ENCODE measurements at places on chromosomes 1 and 21.

DNA sequence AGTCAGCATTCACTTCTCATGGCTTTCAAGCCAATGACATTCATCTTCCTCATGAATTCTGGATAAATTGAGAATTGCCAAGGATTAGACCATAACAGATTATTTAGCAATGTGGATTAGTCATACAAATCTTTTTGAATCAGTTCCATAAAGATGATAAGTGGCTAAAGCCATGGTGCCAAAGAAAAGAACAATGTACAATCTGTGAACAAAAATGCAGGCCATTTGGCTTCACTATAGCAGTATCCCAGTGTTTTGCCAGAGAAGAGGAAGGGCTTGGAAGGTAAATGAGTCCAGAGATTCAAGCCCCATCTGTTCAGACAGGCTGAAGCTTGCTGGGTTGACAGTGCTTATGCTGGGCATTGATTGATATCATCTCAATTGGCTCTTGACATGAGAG lies 376.4 kb upstream of the LRRC7 start:
- DNase-seq = no peak

DNA sequence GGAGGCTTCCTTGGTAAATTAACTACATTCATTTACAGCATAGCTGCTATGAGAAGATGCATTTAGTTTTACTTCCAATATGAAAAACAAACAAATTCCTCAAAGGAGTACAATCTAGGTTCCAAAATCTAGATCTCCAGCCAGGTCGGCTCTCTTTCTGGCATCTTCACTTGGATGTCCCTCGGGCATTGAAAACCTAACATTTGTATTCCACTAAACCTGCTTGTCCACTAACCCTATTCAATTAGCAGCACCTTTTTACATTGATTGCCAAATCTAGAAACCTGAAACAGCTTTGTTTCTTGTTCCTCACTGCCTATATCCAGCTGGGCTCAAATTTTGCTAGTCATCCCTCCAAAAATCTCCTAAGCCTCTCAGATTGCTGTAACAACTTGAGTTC lies 14.3 kb upstream of the CXADR start:
- DNase-seq = no peak

GRCh38 chr1:66521721-66522365 lies 12.1 kb upstream of the SGIP1 start:
- no peak for DNase-seq

DNA sequence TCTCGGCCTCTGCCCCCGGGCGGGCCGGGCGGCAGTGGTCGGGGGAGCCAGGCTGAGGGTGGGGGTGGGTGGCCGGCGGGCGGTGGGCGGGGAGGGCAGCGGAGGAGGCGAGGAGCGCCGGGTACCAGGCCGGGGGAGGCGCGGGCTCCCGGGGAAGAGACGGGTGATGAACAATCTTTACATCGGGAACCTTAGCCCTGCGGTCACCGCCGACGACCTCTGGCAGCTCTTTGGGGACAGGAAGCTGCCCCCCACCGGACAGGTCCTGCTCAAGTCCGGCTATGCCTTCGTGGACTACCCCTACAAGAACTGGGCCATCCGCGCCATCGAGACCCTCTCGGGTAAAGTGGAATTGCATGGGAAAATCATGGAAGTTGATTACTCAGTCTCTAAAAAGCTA lies 112.5 kb downstream of the NBPF12 start:
- DNase-seq = no peak

GRCh38 chr21:39663066-39663465 lies 50.3 kb downstream of the B3GALT5 start:
- no peak for DNase-seq

DNA sequence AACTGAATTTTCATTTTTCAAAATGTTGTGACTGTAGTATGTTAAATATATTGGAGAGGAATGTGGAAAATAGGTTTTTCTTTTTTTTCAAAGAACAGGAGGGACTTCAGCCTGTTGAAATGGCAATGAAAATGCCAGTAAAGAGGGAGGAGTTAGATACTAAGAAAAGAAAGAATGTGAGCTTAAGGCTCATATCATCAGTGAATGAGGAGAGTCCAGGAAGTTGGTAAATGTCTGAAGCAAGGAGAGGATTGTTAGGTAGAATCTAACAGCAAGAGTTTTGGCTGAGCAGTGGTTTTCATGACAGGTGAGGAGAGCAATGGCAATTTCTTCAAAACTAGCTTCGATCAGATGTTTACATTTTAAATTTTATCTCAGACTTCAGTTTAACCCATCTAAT lies 43.0 kb downstream of the PLA2G4A start:
- DNase-seq = no peak

GRCh38 chr1:47431534-47431933 lies 6.3 kb upstream of the FOXD2 start:
- DNase-seq = no peak

- DNase-seq = no peak
These were observed 6.3 kb downstream of the TOMM20 start for GRCh38 chr1:235122348-235122747.

GRCh38 chr1:180616439-180616838 lies 15.4 kb upstream of the XPR1 start:
- DNase-seq = no peak

DNA sequence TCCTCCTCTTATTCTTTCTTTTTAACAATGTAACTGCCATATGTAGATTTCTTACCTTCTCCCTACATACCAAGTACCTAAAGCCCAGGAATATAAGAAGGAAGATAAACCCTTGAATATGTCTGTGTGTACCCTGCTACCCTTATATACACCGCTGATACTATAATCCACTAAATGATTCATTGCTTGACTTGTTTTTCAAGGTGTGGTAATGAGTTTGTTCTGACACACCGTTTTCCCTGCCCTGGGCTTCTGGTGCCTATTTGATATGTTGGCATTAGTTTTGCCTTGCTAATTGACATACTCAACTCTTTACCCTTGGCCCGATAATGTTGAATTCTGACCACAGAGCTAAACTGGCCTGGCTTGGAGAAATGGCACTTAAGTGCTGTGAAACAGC lies 64.3 kb downstream of the IL23R start:
- DNase-seq = no peak

- DNase-seq = peak; percentile 36
These were observed 19.5 kb upstream of the RGSL1 start for GRCh38 chr1:182430263-182431068.

GRCh38 chr1:87307306-87307705 lies 21.4 kb upstream of the LMO4 start:
- DNase-seq = no peak

GRCh38 chr1:73759011-73759410 lies 439.0 kb downstream of the LRRIQ3 start:
- no peak for DNase-seq

- DNase-seq = no peak
These were observed 3.5 kb downstream of the FUBP1 start for GRCh38 chr1:77975386-77975785.

- no peak for DNase-seq
These were observed 75.3 kb downstream of the C1orf21 start for GRCh38 chr1:184462155-184462554.

- DNase-seq = no peak
These were observed 85.1 kb downstream of the CTH start for GRCh38 chr1:70496181-70496580.

DNA sequence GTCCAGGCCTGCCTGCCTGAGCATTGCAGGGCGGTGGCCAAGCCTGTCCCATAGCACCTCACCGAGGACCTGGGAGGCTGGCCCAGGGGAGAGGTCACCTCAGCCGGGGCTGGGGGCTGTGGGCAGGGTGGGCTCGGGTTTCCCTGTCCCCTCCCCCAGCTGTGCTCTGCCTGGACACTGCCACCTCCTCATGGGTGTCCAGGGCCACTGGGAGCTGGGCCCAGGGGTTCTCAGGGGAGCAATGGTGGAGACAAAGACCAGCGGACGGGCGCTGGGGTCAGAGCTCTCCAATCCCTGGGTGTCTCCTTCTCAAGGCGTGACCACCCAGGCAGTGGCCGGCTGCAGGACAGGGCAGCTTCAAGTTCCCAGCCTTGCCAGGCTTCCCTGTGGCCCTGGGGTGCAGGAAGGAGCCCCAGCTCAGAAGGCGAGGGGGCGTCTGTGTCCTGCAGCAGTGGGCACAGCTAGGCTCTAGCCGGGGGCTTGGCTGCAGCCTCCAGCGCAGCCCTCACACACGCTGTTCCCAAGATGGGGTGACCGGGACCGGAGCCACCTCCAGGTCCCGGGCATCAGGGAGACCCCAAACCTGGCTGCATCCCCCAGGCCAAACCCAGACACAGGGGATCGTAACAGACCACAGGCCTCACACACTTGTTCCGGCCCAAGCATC lies 29.0 kb downstream of the TP73 start:
- DNase-seq = no peak

GRCh38 chr1:6601049-6601922 lies 1.4 kb downstream of the KLHL21 start:
- peak; percentile 92 for DNase-seq

DNA sequence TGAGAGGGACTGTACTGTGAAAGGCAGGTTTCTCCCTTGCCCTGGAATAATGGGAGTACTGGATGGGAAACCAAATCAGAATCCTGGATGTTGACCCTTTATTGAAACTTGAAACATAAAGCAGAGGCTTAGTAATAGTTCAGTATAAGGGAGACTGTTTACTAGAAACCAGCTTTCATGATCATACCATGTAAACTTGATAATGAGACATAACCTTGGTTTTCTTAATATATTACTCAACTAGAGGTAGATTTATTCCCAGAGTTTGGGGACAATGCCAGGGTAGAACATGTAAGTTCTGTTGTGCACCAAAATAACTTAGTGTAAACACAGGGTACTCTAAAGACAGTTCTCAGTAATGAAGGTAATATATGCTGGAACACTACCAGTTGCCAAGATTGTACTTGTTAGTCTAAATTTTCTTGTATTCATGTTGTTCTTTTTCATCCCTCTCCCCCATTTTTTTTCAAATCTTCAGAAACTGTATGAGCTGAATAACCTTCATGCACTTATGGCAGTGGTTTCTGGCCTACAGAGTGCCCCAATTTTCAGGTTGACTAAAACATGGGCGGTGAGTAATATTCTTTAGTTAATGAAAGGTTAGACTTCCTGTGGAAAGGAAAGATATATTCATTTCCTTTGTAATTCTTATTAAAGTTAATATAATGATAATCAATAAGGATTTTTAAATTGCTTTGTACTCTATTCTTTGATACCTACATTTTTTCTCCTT lies 49.6 kb downstream of the ANGPTL1 start:
- DNase-seq = no peak

- no peak for DNase-seq
These were observed 42.1 kb downstream of the RRAGC start for GRCh38 chr1:38817267-38818174.

- DNase-seq = no peak
These were observed 4.6 kb upstream of the PLA2G2D start for GRCh38 chr1:20123722-20124455.

- DNase-seq = no peak
These were observed 24.0 kb downstream of the EEIG2 start for GRCh38 chr1:108583757-108584427.

DNA sequence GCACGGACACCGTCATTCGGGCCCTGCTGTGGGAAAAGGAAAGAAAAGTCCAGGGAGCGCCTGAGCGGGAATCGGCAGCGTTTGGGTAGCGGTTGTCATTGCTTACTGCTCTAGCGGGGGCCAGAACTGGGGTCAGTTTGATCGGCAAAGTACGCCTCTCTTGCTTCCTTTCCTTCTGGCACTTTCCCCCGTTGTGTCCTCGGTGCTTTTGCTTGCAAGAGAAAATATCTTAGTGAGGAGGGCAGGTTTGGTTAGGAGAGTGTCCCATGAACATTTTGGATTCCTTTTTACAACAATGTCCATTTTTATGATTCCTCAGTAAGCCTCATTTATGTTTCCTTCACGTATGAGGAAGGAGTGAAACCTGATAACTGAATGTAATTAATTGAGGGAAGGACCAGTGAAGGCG lies 670 bp downstream of the ST3GAL3 start:
- DNase-seq = no peak

DNA sequence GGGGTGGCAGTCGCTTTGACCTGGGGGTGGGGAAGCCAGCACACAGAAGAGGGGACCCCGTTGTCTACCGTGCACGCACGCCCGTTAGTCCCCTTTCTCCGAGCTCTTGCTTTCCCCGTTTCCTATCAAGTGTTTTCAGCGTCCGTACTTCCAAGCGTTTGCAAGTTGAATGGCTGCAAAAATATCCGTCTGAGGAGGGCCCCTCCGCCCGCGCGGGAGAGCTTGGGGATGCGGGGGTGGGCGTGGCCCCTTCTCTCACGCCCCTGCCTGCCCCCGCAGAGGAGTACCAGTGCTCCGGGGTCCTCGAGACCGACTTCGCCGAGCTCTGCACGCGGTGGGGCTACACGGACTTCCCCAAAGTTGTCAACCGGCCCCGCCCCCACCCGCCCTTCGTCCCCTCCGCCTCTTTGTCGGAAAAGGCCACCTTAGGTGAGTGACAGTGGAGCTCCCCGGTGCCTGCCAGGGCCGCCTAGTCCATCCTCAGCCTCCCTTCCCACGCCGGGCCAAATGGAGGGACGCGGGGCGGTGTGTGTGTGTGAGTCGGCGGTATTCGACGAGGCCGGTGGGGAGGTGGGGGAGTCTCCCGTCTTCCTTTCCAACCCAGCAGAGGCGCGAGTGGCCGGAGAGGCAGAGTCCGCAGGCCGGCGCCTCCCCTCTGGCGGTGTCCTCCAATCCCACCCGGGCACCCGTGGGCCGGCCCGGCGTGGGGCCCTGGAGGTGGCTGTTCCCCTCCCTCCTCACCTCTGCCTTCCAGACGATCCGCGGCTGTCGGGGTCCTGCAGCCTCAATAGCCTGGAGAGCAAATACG lies 3.4 kb downstream of the LRRC71 start:
- DNase-seq = no peak
